ENCODE measurements at places on chromosomes 2 and 18.

DNA sequence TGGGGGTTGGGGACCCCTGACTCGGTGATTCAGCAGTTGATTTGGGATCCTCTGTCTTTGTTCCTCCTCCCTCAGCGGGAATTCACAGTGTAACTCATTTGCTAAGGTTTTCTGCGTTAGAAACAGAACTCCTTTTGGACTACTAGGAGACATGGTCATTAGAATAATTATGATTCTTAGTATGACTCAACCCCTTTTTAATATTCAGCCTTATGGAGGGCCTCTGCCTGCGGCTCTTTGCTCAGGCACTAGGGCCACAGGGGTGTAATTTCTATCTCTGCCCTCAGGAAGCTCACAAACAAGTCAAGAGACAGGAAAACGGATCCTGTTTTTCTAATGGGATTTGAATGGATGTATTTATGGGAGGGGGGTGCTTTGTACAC lies 117.4 kb downstream of the SPTBN1 start:
- DNase-seq: no peak

DNA sequence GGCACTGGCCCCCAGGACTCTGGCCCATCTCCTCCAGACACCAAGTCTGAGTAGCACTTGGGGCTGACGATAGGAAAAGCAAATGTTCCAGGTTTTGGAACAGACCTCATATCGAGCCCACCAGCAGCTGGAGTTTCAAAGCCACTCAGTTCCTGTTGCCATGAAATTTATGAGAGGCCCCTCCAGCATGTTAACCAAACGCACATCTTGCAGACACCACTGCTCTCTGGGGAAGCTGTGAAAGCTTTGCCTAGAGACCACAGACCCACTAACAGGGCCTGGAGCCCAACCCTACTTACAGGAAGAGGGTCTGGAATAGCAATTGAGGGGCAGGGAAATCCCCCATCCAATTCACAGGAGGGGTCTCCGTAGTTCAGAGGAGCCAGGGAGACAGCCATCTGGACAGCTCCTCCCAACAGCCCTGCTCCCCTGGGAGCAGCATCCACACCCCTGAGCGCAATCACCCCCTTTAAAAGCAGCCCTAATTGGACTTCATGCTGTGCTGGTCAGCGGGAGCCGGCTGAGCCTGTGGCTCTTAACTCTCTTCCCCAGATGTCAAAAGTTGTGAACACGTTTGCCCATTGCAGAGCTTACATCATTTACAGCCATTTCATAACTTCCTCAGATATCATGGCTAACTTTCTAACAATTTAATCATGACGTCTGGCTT lies 81.3 kb downstream of the TGFA start:
- no peak for DNase-seq

GRCh38 chr2:60540074-60540473 lies 13.4 kb downstream of the BCL11A start:
- no peak for DNase-seq

DNA sequence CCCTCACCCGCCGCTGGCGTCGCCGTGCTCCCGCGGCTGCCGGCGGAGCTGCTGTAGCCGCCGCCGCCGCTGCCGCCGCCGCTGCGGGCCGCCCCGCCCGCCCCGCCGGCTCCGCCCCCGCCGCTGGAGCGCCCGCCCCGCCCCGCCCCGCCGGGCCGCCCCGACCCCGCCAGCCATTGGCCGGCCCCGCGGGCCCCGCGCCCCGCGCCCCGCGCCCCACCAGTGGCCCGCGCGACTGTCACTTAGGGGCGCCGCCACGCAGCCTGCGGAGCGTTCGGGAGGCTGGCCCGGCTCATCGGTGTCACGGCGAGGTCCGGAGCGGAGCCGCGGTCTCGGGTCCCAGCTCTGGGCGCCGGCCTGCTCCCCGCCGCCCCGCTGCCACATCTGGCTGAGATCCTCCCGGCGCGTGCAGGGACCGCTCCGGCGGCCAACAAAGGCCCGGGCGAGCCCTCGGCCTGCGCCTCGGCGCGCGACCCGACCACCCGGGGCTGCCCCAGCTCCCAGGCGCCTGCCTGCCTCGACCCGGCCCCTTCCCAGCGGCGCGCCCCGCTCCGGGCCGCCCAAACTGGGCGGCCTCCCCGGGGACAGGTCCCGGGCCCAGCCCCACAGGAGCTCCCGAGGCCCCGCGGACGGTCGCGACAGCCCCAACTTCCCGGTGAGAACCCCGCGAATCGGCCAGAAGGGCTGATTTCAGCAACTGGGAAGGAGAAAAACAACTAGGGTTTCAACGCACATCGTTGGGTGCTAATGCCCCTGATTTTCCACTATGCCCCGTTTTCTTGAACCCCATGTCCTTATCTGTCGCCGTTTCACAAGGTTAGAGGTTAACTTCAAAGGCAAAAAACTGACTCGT lies at the start of gene MGAT4A:
Gene MGAT4A (minus strand): TSS at position 92 of the 853 bp plus-strand sequence. CDS start 4,800 bp downstream, outside the sequence.
- peak; percentile 21 for DNase-seq

DNA sequence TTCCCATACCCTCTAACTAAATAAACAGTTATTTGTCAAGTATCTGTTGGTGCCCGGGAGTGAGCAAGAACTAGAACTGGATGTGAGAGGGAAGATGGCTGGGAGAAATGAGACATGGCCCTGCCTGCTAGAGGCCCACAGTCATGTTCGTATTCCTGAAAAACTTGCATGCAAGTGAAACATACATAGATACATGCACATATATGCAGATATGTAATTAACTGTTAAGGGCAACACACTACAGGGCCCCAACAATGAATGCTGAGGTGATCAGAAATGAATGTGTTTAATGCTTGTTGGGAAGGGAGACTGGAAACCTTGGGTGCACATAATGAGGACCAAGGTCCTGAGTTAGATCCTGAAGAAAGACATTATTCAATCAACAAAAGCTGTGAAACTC lies 49.8 kb downstream of the ADD2 start:
- no peak for DNase-seq

GRCh38 chr18:62795813-62796212 lies 80.5 kb downstream of the PHLPP1 start:
- no peak for DNase-seq
